ENCODE measurements at places on chromosomes 2 and 18.

DNA sequence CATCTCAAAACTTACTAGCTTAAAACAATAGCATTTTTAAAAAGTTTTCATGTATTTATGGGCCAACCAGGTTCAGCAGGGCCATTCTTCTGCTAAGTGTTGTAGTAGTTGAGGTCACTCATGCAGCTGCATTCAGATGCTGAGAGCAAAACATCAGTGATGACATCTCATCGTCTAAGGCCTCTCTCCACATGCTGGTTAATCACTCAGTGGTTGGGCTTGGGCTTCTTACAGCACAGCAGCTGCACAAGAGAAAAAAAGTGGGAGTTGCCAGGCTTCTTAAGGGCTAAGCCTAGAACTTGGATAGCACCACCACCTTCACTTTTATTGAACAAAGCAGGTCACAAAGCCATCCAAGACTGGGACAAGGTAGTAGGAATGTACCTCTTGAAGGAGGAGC lies 190.3 kb downstream of the IRS1 start:
- no peak for DNase-seq

DNA sequence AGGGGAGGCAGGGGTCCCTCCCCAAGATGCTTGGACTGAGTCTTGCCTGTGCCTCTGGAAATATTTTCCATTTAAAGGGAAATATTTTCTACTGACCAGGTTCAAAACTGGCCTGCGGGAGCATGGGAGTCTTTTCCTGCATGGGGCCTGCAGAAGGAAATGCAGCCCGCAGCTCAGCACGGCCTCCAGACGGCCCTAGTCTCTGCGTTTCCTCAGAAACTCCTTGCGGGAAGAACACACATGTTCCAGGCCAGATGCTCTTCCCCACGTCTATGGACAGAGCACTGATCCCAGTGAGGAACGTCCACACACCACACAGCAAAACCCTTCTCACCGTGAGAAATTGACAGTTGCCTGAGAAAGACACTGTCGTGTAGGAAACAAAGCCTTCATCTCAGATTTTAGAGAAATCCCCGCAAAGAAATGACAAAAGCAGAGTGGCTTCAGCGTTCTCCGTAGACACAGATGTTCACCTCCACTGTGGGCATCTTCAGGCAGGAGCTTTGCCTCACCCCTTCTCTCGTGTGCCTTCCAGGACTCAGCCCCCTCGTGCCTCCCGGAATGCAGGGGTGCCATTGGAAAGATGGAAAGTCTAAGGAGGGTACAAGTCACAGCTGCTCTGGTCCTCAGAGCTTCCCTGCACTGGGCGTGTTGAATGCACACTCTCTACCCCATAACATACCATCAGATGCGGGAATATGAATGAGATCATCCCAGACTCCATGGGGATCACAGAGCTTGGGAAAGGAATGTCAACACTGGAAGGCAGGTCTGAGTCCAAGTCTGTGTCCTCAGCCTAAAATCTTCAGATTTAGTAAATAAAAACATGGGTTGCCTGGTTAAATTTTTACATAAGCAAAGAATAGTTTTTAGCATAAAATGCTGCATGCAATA lies 438.7 kb upstream of the SALL3 start:
- DNase-seq: no peak

DNA sequence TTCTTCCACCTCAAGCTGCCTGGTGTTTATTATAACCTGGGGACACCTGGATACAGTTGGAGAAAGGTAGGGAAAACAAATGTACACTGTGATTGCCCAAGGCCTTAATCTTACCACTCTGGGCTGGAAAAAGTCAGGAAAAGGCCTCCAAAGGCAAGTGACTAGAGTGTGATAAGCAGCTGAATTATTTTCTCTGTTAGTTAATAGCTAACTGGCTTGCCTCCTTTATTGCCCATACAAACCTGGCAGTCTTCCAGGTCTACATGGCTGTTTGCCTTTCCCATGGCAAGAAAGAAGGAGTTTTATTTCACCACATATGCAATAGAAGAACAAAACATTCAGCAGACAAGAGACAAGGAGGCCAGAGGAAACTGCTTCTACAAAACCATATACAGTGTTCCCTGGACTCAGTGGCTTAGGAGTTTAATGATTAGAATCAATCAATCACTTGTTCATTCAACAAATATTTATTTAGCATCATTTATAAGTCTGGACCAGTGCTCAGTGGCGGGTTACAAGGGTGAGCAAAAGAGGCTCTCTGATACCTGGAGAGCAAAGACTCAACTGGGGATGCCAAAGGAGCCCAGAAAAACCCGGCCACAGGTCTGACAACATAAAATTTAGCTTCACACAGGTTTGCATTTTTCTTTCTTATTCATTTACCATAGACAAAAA lies 27.5 kb upstream of the SUCLG1 start:
- DNase-seq: no peak

DNA sequence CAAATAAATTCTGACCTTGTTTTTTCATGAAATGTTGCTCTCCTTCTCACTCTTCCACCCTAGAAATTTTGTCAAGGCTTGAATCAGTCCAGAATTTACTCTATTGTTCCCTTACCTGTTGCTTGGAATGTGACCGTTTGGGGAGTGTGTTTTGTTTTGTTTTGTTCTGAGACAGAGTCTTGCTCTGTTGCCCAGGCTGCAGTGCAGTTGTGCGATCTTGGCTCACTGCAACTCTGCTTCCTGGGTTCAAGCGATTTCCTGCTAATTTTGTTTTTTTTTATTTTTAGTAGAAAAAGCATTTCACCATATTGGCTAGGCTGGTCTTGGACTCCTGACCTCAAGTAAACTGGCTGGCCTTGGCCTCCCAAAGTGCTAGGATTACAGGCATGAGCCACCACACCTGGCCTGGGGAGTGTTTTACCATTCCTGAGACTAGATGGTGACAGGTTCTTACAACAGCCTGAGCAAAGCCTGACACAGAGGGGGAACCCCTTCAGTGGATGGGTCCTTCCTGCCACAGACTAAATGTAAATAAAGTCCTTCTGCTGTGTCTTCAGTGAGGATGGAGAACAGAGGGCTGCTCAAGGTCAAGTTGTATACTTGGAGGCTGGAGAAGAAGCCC lies 52.0 kb downstream of the HAUS1 start:
- peak; percentile 24 for DNase-seq

DNA sequence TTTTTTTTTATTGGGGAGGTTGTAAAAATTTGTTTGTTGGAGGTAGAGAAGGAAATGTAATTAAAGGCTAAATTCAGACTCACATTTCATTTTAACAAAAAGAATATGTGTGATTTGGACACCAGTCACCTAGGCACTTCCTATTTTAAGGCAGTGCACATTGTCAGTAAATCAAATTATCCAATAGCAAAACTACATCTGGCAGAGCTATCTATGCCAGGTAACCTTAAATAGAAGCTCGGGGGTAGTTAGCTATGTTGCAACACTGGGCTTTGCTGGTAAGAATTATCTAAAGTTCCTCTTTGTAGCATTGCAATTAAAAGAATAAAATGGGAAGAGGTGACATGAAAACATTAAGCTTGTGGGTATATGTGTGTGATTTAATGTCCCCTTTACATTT lies 1064.4 kb upstream of the ZEB2 start:
- no peak for DNase-seq

DNA sequence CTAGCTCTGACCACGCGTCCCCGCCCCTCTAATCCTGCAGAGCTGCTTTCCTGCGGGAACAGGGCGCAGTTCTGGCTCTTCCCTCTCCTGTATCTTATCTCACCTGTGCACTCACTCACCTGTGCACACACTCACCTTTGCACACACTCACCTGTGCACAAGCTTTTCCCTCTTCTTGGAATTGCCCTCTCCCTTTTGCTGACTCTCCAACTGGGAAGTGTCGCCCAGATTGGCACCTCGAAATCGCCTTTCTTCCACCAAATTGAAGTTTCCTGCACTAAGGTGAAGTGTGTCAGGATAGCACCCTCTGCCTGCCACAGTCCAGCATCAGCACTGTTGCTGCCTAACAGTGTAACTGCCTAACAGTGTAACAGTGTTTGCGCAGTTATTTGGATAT lies 566 bp upstream of the CMPK2 start:
- peak; percentile 51 for DNase-seq

DNA sequence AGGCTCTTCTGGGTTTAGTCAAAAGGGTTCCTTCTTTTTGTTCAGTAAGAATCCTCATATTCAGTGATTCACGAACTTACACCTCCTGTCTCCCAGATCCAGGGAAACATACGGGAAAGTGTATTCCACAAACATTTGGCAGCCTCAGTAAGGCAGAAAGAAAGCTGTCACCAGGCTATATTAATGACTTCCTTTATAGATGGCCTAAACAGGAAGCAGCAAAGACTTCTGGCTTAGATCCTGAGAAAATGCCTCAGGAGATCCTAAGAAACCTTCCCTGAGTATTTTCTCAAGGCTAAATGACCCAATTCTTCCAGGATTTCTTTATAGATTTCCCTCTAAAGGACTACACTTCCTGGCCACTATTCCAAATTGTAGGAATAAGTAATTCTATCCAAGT lies 1995.5 kb upstream of the CELF4 start:
- no peak for DNase-seq

DNA sequence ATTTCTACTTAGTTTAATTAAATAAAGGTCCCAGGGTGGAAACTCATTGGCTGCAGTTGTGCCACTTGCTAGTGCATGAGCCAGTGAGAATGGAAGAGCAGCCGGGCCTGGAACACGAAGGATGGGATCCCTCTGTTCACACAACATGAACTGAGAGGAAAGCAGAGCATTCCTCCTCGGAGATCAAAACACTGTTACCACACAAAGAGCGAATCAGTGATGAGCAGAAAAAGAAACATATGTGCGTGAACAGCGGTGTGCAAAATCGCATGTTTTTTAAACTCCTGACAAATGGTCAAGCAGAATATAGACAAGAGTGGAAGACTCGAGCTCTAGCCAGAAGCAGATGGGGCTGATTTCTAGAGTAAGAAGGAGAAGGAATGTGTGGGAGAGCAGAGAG lies 28.4 kb upstream of the ANKRD44 start:
- DNase-seq: no peak

GRCh38 chr2:124320051-124320688 lies 295.1 kb downstream of the CNTNAP5 start:
- no peak for DNase-seq

DNA sequence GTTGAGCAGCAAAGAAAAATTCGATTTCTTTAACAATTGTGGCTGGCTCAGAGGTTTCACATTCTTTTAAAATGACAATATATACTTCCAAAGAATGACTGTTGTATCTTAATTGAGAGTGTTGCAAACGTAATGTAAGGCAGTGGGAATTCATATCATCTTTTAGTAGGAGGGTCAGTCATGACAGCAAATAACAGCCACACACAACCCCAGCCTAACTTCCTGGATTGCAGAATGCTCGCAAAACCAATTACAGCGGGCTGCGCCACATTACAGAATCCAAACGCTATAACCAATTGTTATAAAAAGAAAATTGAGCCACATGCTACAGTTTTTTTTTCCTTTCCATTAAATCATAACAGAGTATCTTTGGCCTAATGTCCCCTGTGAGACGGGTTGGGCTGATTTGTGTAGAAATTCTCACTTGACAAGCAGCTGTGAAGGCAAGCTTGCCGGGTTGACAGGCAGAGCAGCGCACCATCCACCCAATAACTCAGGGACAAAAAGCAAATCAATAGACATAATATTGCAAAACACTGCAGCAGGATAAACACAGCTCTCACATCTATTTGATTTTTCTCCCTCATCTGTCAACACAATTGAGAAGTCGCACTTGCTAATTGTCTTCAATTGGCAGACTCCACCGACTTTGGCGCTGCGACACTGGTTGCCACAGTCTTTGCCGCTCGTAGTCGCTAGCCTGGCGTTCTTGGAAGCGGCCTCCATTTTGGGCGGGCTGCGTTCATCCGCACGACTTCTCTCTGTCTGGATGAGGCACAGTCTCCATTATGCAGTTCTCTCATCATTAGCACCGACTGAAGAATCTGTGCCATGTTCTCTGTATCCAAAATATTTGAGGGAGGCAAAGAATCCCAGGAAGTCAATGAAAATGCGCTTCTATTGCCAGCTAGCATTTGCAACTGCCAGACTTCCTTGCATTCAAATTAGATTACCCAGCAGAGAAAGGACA lies 95.0 kb upstream of the CCDC68 start:
- no peak for DNase-seq

GRCh38 chr2:204713211-204713610 lies 167.9 kb downstream of the PARD3B start:
- no peak for DNase-seq

DNA sequence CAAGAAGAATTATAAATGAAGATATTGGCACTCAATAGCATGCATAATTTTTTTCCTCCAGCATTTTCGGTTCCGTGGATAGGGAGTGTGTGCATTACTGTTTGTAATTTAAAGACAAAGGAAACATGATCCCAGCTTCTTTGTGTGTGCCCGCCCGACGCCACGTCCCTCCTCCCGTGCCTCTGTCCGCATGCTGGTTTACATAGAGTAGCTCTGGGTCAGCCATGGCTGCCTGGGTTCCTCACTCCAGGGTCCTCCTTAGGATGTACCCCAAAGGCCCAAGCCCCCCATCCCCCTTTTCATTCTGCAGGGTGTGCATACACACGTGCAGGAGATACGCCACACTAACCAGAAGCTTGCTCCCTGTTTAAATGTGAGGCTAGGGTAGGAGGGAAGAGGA lies 214.7 kb downstream of the KLHL29 start:
- DNase-seq: no peak

DNA sequence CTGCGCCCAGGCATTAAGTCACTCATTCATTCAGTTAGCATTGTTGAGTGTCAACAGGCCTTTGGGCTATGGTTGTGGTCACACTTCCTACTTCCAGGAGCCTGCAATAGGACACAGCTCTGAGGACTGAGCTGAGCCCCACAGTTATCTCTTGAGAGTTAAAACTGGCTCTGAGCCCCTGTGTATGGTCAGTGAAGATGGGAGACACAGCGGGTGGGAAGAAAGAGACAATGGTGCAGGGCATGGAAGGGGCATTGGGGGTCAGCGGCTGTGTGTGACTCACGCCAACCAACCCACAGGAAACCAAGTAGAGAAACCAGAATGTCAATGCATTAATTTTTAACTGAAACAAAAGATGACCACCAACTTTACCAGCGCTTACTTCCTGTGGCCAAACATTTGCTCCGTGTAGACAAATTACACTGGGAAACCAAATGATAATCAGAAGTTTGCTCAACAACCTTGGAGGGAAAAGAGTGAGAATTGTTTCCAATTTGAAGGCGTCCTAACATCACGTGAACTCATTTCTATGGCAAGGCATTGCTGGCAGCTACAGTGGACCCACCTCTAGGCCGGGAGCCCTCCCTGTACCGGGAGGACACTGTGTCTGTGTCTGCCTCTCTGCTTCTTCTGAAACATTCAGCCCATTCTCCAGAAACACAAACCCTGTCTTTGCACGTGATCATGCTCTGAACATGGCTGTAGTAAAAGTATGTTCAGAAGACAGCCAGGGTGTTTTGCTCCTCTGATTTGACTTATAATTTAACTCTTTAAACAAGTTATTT lies 212.0 kb upstream of the ID2 start:
- DNase-seq: no peak

DNA sequence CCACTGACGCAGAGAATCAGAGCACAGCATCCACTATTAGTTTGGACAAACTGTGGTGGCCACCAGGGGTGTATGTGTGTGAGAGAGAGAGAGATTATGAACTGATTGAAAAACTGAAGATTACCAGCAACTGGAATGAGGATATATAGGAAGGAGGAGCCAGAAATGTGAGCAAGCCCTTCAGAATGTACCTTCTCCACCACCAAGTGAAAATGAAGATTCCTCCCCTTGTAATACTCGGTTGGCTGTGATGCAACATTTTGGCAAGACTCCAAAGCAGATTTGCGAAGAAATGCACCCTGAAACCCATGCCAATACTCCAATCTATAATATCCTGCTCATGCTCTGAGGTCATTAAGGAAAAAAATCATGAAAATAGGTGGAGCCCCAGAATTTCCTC lies 121.2 kb upstream of the SLC35G4 start:
- no peak for DNase-seq

GRCh38 chr2:124450481-124450880 lies 425.4 kb downstream of the CNTNAP5 start:
- no peak for DNase-seq

GRCh38 chr18:21184396-21184996 lies 57.5 kb upstream of the GREB1L start:
- DNase-seq: no peak

Measured in activated CD4-positive, alpha-beta T cell treated with anti-CD3 and anti-CD28 coated beads for 4 hours (primary cell).